Activated naive CD4-positive, alpha-beta T cell (primary cell): ENCODE measurements at places on chromosomes 2 and 18.

GRCh38 chr2:171430516-171431410 lies 3.0 kb downstream of the METTL8 start:
- no peak for DNase-seq

DNA sequence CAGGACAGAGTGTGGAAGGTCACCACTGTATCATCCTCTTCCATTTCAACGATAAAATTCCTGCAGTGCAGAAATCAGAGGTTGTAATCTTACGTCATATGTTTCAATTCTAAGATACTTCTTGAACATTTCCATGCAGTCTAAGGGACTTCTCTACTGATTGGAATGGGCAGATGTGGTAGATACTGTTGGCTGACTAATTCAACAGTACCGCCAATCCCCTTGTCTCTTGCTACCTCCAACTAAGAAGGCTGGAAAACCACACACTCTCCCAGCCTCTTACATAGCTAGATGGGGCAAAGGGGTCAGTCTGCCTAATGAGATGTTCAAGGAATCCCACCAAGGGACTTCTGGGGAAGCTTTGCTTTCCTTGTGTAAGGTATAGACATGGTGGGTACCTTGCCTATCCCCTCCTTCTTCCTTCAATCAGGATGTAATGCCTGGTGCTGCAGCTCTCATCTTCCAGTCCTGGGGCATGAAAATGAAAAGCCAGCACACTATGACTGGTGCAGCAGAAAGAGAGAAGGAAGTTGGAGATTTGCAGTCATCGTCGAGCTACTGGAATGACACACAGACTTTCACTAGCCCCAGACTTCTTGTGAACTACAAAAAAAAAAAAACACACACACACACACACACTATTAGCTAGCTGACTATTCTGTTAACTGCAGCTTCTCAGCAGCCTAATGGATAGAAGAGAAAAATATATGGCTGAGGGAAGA lies 84.1 kb downstream of the ALPK2 start:
- no peak for DNase-seq

GRCh38 chr2:167953776-167954175 lies 293.6 kb downstream of the STK39 start:
- DNase-seq, result no peak

DNA sequence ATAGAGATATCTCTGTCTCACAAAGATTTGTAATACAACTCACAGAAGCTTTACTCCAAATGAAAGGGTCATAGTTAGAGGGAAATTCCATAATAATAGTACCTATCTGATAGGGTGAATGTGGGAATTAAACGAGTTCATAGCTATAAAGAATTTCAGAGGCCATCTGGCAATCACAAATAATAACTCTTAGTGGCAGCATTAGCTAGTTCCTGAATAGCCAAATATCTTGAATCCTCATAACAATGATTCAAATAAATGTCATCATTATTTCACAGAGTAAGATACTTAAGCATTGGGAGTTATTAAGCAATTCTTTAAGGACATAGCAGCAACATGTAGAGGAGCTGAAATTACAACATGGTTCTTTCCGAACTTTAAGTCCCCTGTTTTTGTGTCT lies 1265.0 kb upstream of the PIK3C3 start:
- no peak for DNase-seq

- no peak for DNase-seq
Measured at GRCh38 chr2:161843936-161844335, 219.7 kb downstream of the SLC4A10 start.

DNA sequence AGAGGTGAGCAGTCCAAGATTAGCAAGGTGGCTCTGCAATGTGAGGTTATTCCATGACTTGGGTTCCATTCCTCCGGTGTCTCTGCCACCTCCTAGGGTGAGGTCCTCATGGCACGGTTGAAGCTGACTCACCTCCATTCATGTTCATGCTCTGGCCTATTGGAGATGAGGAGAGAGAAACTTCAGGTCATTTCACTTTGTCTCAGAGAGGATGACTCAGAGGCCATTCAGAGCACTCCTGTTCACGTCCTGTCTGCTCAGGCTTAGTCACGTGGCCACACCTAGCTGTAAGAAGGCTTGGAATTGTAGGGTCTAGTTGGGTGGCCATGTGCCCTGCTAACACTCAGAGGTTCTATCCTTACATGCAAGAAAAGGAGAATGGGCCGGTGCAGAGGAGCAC lies 67.5 kb upstream of the MBOAT2 start:
- no peak for DNase-seq
